ENCODE measurements at places on chromosomes 13 and 19.

GRCh38 chr19:34075661-34076091 lies 96.6 kb upstream of the LSM14A start:
- DNase-seq: no peak

DNA sequence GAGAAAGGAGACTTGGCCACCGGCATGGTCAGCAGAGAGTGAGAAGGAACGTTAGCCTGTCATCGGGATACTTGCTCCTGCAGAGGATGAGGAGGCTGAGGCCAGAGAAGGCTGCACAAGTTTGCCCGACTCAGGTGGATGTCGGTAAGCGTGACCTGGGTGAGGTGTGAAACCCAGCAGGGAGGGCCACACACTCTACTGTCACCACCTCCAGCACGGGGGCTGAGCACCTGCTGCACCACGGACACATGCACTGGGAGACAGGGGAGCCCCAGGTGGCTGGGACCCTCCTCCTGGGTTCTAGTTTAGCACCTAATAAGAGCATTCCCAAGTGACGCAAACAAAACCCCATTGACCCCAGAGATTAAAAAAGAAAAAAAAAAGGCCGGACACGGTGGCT lies 17.3 kb downstream of the MLLT1 start:
- no peak for DNase-seq

DNA sequence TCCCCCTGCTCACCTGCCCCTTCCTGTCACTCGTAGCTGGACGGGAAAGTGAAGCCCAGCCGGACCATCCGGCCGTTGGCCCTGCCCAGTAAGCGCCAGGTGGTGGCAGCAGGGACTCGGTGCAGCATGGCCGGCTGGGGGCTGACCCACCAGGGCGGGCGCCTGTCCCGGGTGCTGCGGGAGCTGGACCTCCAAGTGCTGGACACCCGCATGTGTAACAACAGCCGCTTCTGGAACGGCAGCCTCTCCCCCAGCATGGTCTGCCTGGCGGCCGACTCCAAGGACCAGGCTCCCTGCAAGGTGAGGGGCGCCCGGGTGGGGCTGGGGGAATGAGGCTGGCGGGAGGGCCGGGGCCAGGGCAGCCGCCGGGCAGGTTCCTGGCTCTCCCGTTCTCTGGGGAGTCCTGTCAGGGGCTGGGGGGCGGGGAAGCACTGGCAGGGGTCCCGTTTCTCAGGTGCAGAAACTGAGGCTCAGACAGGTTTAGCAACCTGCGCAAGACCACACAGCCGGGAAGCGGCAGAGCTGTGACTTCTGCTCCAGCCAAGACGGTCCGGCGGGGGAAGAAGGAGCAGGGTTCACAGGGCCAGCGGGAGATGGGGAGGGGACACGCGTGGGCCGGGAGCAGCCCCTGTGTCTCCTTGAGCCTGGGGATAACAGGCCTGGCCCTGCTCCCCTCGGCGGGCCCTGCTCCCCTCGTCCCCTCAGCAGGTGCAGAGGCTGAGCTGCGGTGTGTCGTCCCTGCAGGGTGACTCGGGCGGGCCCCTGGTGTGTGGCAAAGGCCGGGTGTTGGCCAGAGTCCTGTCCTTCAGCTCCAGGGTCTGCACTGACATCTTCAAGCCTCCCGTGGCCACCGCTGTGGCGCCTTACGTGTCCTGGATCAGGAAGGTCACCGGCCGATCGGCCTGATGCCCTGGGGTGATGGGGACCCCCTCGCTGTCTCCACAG lies 5.3 kb downstream of the GZMM start:
- no peak for DNase-seq

GRCh38 chr19:1408300-1409203 lies 1.2 kb downstream of the DAZAP1 start:
- no peak for DNase-seq

- DNase-seq: no peak
Observed at GRCh38 chr19:45117167-45117594, 24.2 kb downstream of the PPP1R37 start.

DNA sequence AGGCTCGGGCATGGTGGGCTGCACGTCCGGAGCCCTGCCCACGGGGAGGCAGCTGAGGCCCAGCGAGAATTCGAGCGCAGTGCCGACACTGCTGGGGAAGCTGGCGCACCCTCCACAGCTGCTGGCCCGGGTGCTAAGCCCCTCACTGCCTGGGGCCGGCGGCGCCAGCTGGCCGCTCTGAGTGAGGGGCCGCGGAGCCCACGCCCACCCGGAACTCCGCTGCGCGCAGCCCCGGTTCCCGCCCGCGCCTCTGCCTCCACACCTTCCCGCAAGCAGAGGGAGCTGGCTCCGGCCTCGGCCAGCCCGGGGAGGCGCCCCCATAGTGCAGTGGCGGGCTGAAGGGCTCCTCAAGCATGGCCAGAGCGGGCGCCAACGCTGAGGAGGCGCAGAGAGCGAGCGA lies 2080.4 kb downstream of the PCDH9 start:
- DNase-seq: no peak

- no peak for DNase-seq
Observed at GRCh38 chr19:15423130-15423529, 4.3 kb upstream of the AKAP8L start.
